ENCODE measurements at places on chromosomes 1 and 21. TPM values are rescaled to one million over a fixed set of nuclear protein-coding genes. Genes with fewer than 3 reads are reported as not detected.

Gene CCDC28B
- total RNA-seq: 19.6 TPM

Gene CCDC24
- 6.4 TPM for total RNA-seq

Gene ZFYVE9
- total RNA-seq: 16.7 TPM

Gene RGS5
- 1.1 TPM for total RNA-seq

Gene CLEC20A
- 0.28 TPM for total RNA-seq

Gene OPTC
- total RNA-seq: not detected

Gene UBE4B
- total RNA-seq: 28.1 TPM

Gene ANGPTL3
- not detected for total RNA-seq

Gene WLS
- 37.3 TPM for total RNA-seq

Gene TDRD5
- not detected for total RNA-seq

Gene RSPO1
- not detected for total RNA-seq

Gene PODN
- not detected for total RNA-seq

Gene A3GALT2
- total RNA-seq: not detected

Gene SETDB1
- 19.0 TPM for total RNA-seq

Gene TRIM63
- not detected for total RNA-seq
